NCI-H446 (cell line): ENCODE measurements at places on chromosomes 12 and 14.
A peak's percentile ranks its signal among the peaks of the same experiment; 100 is the strongest.

DNA sequence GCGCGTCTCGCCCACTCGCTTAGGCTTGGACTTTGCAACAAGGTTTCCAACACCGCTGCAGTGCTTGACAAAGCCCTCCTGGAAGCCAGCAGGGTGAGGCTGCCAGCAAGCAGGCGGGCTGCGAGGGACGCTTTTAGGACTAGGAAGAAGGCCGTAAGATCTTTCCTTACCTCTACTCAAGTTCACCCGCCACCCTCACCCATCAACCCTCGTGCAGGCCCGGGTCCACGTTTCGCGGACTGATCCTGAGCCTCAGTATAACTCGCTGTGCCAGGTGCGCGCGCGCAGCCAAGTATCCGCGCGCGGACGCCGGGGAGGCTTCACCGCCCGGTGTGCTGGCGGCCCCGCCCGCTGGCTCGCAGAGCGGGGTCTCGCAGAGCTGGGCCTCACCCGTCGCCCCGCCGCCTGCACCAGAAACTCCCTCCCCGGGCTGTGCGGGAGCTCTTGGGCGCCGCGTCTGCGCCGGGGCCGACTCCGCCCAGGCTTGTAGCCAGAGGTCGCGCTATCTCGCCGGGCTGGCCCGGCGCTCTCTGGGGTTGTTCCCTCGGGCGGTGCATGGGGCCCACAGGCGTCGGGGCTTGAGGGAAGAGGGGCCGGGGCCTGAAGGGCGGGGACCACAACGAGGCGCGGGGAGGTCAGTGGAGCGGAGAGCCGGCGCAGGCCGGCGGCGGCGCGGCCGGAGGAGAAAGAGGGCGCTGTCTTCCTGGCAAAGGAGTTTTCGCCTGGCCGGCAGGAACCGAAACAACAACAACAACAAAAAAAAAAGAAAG is 7.6 kb upstream of the SIX1 start:
- DNase-seq, result peak; percentile 60

- no peak for DNase-seq
Measured at GRCh38 chr12:48420039-48420775, 52.2 kb upstream of the ANP32D start.

GRCh38 chr14:99645545-99646505 is 896 bp downstream of the HHIPL1 start:
- no peak for DNase-seq

DNA sequence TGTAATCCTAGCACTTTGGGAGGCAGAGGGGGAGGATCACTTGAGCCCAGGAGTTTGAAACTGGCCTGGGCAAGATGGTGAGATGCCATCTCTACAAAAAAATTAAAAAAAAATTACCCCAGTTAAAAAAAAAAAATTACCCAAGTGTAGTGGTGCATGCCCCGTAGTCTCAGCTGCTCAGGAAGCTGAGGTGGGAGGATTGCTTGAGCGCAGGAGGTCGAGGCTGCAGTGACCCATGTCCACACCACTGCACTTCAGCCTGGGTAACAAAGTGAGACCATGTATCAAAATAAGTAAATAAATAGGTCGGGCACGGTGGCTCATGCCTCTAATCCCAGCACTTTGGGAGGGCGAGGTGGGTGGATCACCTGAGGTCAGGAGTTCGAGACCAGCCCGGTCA is 128.8 kb downstream of the VRK1 start:
- DNase-seq, result no peak

DNA sequence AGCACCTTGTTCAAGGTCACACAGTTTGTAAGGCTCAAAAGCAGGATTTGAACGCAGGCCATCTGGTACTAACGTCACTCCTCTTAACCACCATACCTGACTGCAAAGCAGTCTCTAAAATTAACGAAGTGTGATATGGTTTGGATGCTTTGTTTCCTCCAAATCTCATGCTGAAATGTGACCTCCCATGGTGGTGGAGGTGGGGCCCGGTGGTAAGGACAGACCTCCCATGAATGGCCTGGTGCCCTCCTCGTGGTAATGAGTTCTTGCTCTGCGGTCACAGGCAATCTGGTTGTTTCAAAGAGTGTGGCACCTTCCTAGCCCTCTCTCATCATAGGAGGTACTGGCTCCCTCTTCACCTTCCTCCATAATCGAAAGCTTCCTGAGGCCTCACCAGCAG is 102.2 kb upstream of the BCL2L14 start:
- DNase-seq, result no peak

DNA sequence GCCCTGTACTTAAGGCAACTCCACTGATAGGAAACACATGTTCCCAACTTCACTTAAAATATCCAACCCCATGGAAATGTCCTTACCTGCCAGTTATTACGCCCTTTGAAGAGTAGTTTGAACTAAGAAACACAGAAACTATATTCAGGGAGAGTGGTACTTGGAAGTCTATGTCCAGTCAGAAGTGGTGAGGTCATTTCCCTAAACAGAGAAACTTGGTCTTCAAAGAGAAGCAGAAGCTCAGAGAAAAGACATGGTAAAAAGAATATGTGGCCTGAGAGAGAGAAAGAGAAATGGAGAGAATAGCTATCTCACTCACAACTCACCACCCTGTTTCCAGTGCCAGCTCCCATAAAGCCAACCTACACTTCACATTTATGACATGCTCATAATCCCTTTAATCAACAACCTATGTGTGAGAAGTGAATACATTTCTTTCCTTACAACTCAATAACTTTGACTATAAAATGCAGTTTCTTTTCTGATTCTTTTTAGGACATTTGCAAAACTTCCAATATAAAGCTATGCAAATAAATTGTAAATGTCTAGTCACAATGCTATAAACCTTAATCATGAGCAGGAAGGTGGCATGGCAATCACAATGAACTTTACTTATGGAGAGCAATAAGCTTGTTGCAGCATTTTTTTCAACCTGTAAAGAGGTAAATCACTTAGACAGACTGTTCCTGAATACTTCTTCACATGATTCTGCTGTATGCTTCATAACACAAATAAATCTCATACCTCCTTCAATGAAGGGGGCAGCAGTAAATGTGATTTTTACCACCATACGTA is 67.1 kb downstream of the CPNE8 start:
- no peak for DNase-seq

- DNase-seq, result peak; percentile 65
Measured at GRCh38 chr12:7995266-7995963, 37.1 kb upstream of the FOXJ2 start.

DNA sequence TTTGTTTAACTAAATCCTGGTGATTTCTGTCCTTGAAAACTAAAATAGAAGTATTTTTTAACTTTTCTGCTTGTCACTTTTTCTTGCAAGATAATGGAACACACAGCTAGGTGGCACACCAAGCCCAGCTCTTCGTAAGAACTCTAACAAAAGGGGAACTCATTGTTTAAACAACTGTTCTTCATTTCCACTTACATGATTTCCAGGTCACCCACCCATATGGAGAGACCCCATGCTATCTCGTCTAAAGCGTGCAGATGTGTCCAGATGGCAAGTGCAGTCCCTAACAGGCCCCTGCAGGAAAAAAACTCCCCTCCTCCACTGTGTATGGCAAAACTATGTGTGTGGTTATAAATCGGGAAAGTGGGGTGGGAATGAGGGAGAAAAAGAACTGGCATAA is 43.3 kb upstream of the NT5DC3 start:
- DNase-seq, result peak; percentile 32

GRCh38 chr12:71958993-71959578 is 20.4 kb downstream of the TPH2 start:
- DNase-seq, result no peak

DNA sequence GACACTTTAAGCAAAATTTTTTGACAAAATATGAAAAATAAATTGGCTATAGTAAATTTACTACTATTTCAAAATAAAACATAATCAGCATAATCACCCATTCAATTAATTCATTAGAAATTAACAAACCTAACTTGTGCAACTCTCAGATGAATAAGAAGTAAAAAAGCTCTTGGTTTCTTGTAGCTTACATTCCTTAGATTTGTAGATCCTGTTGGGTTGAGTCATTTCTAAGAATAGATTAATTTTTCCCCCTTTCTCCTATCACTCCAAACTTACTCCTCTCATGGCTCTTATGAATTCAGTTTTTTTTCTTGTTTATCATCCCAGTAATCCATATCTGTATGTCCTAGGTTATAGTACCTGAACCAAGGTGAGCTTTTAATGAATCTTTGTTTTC is 230.9 kb upstream of the LRIG3 start:
- no peak for DNase-seq

- peak; percentile 52 for DNase-seq
Measured at GRCh38 chr14:68976160-68977067, 2.7 kb downstream of the ACTN1 start.

DNA sequence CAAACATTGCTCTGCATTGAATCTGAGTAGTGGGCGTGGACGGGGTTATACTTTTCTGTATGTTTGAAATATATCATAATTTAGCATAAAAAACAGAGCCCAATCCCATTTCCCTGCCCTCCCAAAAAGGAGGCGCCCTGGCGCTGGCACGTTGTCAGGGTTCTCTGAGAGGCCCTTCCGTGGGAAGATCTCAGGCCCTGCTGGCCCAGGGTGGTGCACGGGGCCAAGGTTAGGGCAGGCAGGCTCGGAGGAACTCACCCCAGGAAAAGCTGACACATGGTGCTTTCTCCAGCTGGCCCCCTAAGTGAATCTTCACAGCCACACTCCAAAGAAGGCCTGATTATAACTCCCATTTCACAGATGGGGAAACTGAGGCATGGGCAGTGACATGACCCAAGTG is 17.2 kb downstream of the DIO3 start:
- no peak for DNase-seq
